Smooth muscle cell of the umbilical artery (primary cell): ENCODE measurements at places on chromosomes 5 and 9. TPM values are rescaled to one million over a fixed set of nuclear protein-coding genes. Genes with fewer than 3 reads are reported as not detected.

Gene GABRP
- total RNA-seq, result not detected in 2 replicates

Gene SSNA1
- total RNA-seq, result 51.0 and 65.9 TPM in 2 replicates

Gene CCIN
- 2.7 and 4.8 TPM in 2 replicates for total RNA-seq

Gene KLHL3
- 4.8 and 5.1 TPM in 2 replicates for total RNA-seq

Gene COL15A1
- 19.0 and 49.9 TPM in 2 replicates for total RNA-seq

Gene OTP
- total RNA-seq, result not detected in 2 replicates
